Aorta (tissue), 5 donors: ENCODE measurements at places on chromosomes 12 and 14.

DNA sequence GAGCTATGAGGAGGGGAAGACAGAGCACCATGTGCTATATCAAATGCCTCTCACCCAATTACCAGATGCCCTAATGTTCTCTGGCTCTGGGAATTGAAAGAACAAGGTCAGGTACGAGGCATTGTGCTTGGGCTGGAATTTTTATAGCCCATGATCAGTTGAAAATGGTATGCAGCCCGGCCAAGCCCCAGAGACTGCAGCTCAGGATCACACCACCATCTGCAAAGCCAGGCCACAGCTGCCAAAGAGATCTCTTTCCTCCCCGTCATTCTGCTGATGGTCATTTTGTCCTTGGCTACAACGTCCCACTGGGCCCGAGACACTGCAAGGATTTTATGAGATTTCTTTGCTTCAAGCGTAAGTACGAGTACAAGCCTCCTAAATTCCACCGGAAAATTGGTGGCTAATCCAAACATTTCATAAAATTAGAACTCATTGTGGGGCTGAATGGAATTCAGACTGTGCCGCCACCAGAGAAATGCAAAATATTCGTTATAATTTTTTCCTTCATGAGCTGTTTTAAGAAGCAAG, 15.1 kb downstream of the NUAK1 start:
- peak; percentile 60 for DNase-seq

GRCh38 chr12:851343-851742, 98.2 kb downstream of the RAD52 start:
- DNase-seq: no peak

GRCh38 chr14:28467611-28468010, 299.0 kb upstream of the FOXG1 start:
- DNase-seq: no peak

GRCh38 chr12:132836795-132837331, 8.2 kb upstream of the GOLGA3 start:
- no peak for DNase-seq

- DNase-seq: peak; percentile 82
These were observed 613 bp downstream of the ARHGEF40 start for GRCh38 chr14:21070610-21071224.

DNA sequence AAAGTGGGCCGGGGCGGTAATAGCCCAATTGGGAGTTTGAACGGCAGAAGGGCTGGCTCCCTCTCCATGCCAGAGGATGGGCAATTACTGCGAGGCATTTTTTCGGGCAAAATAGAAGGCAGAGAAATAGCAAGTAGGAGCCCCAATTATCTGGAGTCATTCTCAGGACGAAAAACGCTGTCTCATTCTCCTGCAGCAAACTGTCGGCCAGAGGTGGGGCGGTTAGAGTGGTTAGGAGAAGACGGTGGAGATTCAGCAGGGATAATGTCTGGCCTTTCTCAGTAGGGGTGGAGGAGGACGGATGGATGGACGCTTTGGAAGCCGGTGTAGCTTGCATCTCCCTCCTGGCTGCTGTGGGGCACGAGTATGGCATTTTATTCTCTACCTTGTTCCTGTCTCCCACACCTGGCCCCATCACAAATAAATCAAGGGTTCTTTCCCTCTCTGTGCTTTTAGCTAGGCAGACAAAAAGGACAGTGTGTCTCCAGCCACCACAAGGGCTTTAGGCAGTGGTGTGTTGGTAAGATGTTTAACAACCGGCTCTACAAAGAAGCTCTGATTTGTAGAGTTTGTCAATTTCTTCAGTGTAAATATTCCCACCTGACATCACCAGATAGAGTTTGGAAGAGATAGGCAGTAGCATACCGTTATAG, 140.5 kb upstream of the LHX5 start:
- DNase-seq: no peak

- DNase-seq: no peak
These were observed 14.9 kb downstream of the PLEKHD1 start for GRCh38 chr14:69499436-69499835.

DNA sequence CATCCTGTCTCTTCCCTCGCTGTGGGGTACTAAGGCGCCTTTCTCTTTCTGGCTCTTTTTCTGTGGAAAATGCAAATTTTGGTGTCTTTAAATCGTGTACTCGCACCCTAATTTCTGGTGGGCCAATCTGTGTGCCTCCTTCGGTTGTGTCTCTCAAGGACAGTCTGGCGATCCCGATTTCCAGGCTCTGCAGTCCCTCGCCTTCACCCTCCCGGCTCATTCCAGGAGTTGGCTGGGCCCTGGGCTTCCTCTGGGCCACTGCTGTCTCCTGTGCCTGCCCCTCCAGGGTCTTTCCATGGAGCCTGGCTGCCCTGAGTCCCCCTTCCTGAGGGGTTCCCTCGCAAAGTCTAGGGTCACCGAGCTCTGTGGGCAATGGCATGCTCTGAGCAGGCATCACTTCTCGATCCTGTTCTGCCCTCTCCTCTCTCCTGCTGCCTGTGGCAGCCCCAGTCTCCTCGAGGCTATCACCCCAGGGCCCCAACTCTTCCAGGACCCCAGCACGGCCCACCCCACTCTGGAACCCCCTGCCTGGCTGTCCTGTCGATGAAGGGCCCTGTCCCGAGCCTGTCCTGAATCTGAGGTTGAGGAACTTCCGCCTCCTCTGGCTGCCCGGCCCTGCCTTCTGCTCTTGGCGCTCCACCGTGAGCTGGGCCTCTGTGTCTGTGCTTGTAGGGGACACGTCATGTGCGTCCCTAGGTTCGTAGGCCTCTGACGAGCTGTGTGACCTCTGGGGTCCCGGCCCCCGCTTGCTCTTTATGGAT, 24.1 kb downstream of the AHNAK2 start:
- no peak for DNase-seq

- no peak for DNase-seq
These were observed 121.1 kb upstream of the SYT10 start for GRCh38 chr12:33560653-33561208.

DNA sequence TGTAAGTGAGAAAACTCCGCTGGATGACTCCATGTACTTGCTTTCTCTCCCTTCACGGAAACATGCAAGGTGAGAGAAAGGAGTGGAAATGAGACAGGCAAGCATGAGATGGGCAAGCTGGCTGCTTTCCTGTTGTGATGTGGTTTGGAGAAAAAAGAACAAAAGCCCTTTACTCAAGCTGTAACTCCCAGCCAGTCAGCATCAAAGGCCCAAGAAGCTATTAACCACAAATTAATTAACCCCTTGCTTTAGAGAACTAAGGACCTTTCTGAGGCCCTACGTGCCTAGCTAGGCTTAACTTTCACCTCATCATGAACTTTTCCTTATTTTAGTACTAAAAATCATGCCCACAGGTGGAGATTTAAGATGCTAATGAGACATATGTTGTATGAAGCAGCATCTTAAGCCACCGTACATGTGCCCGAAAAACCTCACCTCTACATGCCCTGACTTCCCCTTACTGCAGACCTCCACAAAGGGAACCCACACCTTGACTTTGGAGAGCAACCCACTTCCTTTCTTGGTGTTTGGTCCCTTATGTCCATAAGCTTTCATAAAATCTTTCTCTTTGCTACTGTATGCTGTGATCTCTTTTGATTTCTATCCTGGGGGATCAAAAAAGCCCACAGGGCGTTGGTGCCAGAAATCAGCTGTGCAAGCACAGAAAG, 87.0 kb downstream of the GALNT8 start:
- no peak for DNase-seq

- DNase-seq: no peak
These were observed 18.1 kb upstream of the MED13L start for GRCh38 chr12:116295327-116296263.

GRCh38 chr14:93044121-93044520, 71.6 kb downstream of the ITPK1 start:
- DNase-seq: no peak

DNA sequence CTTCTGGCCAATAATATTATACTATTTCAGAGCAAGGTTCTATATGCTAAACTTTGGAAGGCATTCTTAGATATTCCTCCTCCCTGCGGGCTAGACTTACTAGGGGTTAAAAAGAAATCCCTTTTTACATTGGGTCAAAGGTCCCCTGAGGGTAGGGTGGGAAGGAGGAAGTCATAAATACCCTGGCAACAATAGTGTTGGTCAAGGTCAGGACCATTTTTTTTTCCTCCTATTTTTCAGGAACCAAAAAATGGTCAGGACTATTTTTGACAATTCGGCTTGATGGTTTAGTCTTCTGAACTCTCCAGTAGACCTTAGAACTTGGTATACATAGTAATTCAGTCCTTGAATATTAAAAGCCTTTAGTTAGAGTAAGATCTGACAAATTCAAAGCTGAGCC, 4.5 kb upstream of the NANOG start:
- no peak for DNase-seq

DNA sequence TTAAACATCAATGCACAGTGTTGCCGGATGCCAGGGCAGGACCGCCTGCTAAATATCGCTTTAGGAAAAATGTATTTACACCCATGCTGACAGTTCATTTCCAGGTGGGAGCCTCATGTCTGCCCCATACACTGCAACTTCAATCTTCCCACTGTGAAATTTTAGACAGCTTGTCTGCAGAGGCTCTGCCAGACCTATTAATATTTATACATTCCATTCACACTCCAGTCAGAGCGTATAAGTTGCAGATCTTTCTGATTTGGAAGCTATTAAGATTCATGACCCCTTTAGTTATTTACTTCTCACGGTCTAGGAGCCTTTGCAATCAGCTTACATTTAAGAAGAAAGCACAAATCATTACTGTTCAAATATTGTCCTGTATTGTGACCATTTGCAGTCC, 357.4 kb downstream of the ATP23 start:
- DNase-seq: no peak

GRCh38 chr12:116896411-116896924, 14.3 kb upstream of the FBXW8 start:
- no peak for DNase-seq

GRCh38 chr14:70563869-70564268, 29.1 kb upstream of the ADAM20 start:
- DNase-seq: no peak

GRCh38 chr12:82203086-82203485, 155.1 kb downstream of the CCDC59 start:
- no peak for DNase-seq
